ENCODE measurements at places on chromosomes 2 and 18.

GRCh38 chr2:175228179-175228578 is 46.7 kb upstream of the ATP5MC3 start:
- no peak for DNase-seq

DNA sequence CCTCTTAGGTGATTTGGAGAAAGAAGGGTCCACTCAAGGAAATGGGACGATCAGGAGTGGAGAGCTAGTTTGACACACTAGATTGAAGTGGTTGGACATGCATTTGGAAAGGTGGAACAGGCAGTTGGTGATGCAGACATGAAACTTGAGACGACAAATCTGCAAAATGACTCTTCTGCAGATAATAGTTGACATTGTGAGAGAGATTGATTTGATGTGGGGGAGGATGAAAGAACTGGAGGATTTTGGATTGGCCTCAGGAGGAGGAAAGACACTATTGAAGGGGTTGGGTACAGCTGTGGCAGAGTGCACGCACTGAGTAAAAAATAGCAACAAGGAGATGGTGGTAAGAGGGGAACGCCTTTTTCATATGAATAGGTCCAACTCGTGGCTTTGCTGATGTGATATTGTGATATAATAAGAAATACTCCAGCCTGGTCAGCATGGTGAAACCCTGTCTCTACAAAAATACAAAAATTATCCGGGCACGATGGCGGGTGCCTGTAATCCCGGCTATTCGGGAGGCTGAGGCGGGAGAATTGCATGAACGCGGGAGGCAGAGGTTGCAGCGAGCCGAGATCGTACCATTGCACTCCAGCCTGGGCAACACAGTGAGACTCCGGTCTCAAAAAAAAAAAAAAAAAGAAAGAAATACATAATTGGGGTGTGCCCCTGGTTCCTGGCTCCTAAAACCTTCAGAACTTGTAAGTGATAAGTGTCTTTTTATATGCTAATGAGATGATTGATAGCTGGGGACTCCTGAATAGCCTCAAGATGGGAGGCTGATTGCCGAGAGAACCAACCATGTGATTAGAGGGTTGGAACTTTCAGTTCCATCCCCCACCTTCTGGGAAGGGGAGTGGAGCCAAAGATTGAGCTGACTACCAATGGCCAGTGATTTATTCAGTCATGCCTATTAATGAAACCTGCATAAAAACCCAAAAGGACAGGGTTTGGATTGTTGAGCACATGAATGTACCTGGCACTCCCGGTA is 9.7 kb downstream of the TTLL4 start:
- DNase-seq = no peak

GRCh38 chr18:79738581-79739439 is 58.9 kb upstream of the KCNG2 start:
- DNase-seq = no peak

GRCh38 chr2:120206022-120206581 is 17.1 kb downstream of the TMEM185B start:
- no peak for DNase-seq

- no peak for DNase-seq
Measured at GRCh38 chr2:71666094-71666474, 212.7 kb downstream of the DYSF start.

DNA sequence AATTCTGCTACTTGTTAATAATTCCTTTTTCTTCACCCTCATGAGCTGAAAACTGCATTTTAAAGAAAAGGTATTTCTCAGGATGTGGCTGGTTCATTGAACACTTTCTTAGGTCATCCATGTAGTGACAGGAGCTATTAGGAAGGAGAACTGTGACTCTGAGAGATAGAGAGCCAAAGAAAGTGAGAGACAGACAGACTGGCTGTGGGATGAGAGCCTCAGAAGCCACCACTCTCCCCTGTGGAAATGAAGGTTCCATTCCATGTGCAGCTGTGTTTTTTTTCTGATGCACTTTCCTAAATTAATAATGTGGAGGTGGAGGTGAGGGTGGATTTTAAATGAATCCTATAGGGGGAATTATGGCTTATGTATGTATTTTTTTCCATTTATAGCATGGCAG is 113.3 kb downstream of the FAM210A start:
- DNase-seq = no peak

DNA sequence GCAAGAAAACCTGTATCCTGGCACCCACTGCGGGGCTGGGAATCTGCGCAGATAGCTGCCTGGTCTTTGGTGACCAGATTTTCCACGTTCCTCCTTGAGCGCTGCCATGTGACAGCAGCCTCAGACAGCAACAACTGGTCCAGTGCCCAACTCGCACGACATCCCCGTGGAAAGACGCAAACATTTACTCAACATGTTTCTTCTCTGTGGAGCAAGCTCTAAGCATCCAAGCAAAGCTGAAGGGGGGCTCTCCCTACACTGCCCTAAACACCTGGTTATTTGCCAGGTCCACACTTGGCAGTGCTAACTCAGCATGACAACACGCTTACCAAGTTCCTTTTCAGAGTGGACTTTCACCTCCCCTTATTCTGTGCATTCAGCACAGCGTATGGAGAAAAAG is 11.3 kb downstream of the ZNF516 start:
- DNase-seq = no peak

GRCh38 chr2:148048475-148049221 is 27.8 kb downstream of the MBD5 start:
- no peak for DNase-seq

DNA sequence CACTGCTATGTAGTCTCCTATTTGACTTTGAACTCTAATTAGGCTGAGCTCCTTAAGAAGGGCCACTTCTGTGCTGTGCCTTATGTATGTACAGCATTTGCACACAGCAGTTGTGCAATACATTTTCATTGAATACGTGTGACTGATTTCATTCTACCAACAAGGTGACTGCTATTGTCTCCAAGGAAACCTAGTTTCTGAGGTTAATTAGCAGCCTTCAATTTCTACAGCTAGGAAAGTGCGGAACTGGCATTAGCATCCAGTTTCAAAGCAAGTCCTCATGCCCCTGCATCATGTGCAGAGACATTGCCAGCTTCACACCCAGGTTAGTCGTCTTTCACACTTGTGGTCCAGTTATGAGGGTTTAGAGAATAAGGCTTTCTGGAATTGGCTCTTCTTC is 58.6 kb downstream of the NCK2 start:
- DNase-seq = no peak

DNA sequence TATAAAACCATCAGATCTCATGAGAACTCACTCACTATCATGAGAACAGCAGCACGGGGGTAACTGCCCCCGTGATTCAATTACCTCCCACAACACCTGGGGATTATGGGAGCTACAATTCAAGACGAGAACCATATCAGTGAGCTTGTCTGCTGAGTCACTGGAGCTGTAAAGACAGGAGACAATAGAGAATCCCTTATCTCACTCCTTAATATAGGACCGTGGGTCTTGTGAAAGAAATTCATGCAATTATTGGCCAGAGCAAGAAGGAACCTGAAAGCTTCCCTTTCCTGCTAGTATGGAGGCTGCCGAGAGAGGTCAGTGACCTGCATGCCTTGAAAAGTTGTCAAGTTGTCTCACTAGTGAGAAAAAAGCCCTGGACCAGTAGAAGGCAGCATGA is 9.5 kb upstream of the TNFAIP6 start:
- DNase-seq = no peak

- DNase-seq = no peak
Measured at GRCh38 chr2:211737282-211737681, 801.3 kb downstream of the ERBB4 start.

DNA sequence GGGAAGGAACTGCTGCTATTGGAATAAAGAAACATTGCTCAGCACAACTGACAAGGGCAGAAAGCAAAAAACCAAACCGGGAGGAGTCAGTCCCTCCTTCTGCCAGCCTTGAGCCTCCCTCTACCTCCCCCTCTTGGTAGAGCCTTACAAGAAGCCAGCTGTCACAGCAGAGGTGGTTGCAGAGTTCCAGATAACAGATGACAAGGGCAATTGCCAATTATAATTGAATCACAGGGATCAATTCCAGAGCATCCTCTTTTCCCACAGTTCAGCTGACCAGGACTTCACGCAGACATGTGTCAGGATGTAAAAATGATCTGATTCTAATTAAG is 548.2 kb upstream of the LRRTM1 start:
- no peak for DNase-seq

DNA sequence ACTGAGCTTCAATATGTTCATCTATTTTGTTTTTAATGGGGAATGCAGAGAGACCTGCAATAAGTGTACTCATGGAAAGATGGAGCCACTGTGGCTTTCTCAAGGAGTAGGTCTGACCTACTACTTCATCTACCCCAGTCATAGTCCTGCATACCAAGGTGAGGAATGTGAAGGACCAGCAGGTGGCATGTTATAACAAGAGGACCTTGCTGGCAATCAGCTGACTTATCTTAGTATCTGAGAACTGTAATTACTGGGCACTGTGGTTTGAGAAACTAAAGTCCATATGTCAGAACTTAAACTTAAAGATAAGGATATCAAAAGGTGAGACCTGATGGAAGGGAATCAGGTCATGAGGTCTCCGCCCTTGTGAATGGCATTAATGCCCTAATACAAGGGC is 1104.2 kb downstream of the BCL11A start:
- DNase-seq = no peak

GRCh38 chr2:27351802-27352598 is 4.6 kb downstream of the GTF3C2 start:
- no peak for DNase-seq

DNA sequence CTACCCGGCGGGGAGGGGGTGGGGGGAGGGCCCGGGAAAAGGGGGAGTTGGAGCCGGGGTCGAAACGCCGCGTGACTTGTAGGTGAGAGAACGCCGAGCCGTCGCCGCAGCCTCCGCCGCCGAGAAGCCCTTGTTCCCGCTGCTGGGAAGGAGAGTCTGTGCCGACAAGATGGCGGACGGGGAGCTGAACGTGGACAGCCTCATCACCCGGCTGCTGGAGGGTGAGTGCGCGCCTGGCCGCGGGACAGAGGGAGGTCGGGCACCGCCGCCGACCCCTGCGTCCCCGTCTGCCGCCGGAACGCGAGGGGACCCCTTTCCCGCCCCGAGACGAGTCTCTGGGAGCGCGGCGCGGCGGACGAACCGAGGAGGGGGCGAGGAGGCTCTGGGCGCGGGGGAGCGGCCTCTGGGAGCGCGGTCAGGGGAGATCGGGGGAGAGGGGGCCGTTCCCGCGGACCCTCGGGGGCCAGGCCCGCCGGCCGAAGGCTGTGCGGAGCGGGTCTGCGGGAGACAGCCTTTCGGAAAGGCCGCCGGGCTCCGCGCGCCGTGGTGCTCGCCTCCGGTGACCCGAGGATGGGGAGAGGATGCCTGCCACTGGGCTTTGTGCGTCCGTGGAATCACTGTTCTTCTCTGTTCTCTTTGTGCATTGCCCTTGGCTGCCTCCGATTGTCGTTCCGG is 463 bp downstream of the PPP1CB start:
- peak; percentile 18 for DNase-seq

DNA sequence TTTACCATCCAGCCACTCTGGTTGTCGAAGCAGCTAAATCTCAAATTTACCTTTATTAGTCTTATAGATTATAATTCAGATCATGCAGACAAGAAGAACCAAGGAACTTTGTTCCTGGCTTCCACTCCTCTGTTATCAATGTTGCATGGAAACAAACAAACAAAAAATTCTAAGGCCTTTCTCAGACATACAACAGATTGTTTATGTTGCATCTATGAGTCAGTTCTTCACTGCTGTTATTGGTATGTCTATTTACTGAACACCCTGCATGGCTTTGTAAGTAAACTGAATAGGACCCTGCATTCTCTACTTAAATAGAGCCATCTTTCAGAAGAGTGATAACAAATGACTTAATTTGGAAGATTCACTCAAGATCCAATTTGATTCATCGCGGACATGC is 1.6 kb upstream of the ANKRD44 start:
- no peak for DNase-seq

DNA sequence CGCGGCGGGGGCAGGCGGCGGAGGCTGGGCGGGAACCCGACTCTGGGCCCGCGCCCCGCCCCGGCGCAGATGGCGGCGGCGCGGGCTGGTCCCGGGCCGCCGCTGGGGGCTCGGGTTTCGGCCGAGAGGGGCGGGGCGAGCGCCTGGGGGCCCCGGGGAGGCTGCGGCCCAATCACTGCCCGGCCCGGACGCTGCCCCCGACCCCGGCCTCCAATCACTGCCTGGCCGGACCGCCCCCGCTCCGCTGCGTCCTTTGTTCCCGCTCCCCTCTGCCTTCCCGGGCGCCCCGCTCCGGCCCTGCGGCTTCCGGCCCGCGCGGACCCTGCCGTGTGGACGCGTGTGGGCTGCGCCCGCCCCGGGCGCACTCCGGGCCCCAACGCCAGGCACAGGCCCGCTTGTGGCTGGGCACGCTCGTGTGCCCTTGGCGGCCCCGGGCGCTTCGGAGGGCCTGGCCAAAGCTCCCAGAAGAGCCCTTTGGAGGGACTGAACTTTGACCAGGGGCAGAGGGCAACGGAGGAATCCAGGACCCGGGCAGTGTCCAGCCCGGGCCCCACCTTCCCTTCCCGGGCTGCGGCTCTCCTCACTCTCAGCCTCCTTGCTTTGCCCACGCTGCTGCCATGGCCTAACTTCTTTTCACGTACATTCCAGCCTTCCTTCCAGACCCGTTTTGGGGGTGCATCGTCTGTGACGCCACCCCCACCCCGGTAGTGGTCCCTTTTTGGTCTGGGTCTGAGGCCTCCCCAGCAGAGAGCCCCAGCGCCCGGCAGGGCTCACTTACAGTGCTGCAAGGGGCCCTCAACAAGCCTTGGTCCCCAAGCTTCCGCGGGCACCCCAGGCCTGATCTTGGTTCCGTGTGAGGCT is 27.1 kb upstream of the PTMA start:
- no peak for DNase-seq

DNA sequence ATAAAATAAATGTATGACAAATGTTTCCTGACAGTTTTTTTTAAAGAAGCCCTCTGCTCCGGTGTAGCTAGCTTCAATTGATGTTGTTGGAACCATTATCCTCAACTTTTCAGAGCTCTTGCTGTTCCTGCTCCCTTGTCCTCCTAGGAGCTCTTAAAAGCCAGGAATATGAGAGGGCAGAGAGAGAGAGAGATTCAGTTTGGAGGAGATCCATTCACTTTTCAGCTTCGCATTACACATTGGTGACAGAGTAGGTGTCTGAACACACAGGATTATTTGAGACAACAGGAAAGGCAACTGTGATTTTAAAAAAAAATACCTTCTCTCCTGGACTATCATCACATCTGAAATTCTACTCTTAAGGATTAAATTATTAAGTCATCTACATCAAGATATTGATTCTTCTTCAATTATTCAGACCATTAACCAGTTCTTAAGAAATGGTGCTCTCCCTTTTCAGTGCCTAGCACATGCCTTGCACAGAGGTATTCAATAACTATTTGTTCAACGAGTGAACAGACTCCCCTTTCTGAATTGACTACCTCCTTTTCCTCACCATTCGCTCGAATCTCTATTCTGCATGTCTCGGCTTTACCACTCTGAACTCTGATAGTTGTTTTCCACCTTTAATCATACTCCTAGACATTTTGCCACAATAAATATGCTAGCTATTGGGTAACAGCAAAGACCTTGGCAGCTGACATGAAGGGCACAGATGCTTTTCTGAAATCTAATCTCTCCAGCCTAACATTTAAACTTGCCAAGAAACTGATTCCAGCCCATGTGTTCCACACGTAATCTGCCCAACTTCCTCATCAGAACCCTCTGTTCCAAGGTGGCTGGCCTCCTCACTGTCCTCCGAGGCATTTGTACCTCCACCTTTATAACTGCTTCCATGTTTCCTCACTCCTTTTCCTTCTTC is 28.6 kb upstream of the SLC35F5 start:
- no peak for DNase-seq

GRCh38 chr2:238670111-238670585 is 177.7 kb upstream of the TWIST2 start:
- DNase-seq = no peak
